Activated CD4-positive, alpha-beta T cell treated with anti-CD3 and anti-CD28 coated beads, Interleukin-2, amount 50 U/mL, for 4 hours (primary cell): ENCODE measurements at places on chromosomes 13 and 19.

DNA sequence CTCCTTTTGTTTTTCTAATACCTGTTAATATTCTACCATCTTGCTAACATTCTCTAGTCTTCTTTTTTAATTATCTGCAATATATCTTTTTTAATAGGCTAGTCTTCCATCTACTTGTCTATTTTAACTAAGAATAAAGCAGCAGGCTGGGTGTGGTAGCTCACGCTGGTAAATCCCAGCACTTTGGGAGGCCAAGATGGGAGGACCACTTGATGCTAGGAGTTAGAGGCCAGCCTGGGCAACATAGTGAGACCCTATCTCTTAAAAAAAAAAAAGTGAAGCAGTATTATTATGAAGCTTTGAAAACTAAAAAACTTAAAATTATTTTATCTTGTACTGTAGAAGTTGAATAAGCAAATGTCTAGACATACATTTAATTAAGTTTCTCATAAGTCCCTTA is 3.3 kb downstream of the UTP14C start:
- no peak for DNase-seq

- DNase-seq, result no peak
Measured at GRCh38 chr19:49801966-49802661, 11.0 kb downstream of the FUZ start.

DNA sequence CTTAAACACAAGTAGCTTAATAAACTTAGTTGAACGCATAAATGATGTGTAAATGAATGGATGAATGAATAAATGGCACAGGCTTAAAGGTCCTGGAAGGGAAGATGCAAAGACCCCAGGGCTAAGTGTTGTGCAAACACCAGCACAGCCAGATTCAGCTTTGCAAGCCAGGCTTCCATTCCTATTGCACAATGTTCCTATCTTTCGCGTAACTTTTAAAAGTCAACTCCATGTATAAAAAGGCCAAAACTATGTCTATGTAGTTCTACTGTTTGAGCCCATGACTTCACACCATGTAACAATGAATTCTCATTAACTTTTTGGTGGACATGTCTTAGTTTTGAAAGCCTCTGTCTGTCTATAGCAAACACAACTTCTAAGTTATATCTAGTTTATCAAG is 226.0 kb downstream of the NALCN start:
- no peak for DNase-seq

DNA sequence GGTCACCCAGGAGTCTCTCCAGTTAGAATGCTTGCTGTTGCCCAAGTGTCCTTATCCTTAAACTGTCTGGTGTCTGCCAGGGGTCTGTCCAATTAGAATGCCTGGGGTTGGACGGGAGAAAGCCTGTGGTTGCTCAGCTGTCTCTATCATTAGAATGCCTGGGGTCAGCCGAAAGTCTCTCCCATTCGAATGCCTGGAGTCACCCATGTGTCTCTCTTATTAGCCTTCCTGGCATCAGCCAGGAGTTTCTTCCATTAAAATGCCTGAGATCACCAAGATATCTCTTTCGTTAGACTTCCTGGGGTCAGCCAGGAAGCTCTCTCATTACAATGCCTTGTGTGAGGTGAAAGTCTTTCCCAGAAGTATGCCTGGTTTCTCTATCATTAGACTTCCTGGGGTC is 1521.0 kb downstream of the UQCRFS1 start:
- DNase-seq, result no peak

DNA sequence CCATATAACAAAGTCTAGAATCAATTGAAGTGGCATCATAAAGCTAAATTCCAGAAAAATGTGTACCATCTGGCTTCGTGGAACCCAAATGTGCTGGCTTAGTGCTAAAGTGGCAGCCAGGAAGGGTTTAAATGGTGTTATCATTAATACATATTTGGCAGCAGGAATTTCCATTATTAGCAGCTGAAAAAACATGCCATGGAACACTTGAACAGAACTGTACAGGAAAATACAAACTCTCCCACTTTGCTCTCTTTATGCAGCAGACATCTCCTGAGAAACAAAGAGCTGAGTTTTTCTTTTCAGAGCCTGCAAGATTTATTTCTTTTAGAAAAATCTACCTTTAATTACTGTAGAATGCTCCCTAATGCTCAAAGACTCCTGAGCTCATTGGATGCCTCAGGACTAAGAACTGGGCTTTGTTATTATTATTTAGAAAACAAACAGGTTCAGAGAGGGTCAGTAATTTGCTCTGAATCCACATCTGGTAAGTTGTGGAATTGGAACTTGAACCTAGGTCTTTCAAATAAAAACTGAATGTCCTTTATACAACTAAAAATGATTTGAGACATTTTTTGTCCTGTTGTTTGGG is 179.0 kb downstream of the LACC1 start:
- DNase-seq, result no peak

DNA sequence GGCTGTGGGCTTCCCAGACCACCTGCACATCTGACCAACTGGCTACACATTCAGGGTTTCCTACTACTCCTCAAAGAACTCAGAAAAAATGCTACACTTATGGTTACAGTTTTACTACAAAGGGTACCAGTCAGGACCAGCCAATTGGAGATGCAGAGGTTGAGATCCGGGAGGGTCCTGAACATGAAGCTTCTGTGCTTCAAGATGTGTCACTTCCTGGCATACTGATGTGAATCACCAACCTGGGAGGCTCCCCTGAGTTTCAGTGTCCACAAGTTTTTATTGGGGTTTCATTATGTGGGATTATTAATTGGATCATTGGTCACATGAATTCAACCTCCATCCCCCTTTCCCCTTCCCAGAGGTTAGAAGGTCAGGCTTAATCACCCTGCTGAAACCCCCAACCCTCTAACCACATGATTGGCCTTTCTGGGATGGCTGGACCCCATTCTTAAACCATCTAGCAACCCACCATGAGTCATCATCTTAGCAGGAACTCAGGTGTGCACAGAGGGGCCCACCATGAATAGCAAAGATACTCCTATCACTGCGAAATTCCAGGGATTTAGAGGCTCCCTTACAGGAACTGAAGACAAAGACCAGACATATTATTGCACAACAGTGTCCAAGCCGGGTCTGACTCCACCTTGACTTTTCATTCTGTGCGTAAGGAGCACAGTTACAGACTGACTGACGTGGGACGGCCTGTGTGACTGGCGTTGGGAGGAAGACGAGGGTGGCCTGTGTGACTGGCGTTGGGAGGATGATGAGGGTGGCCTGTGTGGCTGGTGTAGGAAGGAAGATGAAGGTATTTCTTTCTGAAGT is 90.7 kb downstream of the ATP8A2 start:
- DNase-seq, result no peak

- DNase-seq, result no peak
Measured at GRCh38 chr13:78227709-78228108, 309.1 kb upstream of the EDNRB start.
